IgD-negative memory B cell (primary cell): ENCODE measurements at places on chromosomes 7 and 10. TPM values are rescaled to one million over a fixed set of nuclear protein-coding genes. Genes with fewer than 3 reads are reported as not detected.

Gene SLC4A2
- 17.8 TPM for polyA plus RNA-seq

Gene CALN1
- polyA plus RNA-seq = not detected

Gene ITIH5
- polyA plus RNA-seq = not detected

Gene ACSL5
- polyA plus RNA-seq = 52.3 TPM

Gene PLEKHS1
- polyA plus RNA-seq = not detected

Gene FRAT1
- polyA plus RNA-seq = 6.2 TPM

Gene GCK
- polyA plus RNA-seq = 0.68 TPM

Gene CNOT4
- 17.7 TPM for polyA plus RNA-seq

Gene HECTD2
- polyA plus RNA-seq = 2.6 TPM

Gene SFTPA1
- polyA plus RNA-seq = not detected

Gene AQP1
- not detected for polyA plus RNA-seq

Gene MICALL2
- not detected for polyA plus RNA-seq
